ENCODE measurements at places on chromosomes 7 and 10. TPM values are rescaled to one million over a fixed set of nuclear protein-coding genes. Genes with fewer than 3 reads are reported as not detected.

Gene PMPCB
- 83.4 TPM for total RNA-seq

Gene CFAP58
- 0.59 TPM for total RNA-seq

Gene ASIC3
- total RNA-seq = 0.29 TPM

Gene NKX6-2
- not detected for total RNA-seq

Gene TEX47
- total RNA-seq = not detected

Gene LRRC4
- total RNA-seq = 0.29 TPM

Gene KIAA1549
- total RNA-seq = 3.3 TPM

Gene PRPS1L1
- total RNA-seq = not detected

DNA sequence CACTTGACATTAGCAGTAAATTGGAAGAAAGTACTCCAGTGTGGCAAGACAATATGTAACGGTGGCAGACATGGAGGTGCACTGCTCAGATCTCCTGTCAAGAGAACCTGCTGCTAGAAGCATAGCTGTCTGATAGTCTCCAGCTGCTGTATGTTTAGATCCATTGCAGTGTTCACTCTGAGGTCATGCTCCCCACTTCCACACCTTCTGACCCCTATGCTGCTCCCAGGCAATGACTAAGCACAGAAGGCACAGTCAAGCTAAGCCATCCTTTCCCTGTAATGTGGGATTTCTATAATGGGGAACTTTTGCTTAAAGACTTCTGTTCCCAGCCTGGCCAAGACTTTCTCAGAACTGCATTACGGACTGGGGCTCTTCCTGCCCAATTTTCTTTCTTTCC is 315.8 kb downstream of the HPSE2 start:
- DNase-seq = no peak

DNA sequence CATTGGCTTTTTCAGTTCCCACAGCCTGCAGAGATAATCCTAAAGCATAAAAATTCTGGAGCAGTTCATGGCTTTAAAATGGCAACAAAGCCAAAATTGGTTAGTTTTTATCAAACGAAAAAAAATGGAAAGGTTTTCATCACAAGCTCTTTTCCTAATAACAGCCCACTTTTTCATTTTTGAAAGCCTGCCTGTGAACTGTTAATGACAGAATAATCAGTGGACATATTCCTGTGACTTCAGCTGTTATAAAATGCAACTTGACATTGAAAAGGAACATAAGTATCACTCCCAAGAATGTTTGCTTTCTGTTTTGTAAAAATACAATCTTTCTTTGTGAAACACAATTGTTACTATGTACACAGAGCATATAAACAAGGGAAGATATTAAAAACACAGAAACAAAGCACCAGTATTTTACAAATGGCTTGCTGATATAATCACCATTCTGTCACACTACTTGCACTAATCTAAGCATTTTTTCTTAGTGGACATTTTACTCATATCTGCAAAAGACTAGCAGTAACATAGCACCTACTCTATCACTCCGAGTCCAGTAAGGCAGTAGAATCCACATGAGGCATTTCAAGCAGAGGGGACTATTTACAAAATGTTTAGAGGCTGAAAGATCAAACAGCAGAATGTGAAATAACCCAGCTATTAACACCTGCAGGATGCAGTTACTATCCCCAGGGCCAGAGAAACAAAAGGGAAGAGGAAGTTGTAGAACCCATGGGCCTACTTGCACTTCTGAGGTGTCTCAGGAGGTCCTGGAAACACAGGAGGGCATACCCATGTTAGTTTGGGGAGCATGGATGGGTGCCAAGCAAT is 26.4 kb downstream of the MACC1 start:
- no peak for DNase-seq

DNA sequence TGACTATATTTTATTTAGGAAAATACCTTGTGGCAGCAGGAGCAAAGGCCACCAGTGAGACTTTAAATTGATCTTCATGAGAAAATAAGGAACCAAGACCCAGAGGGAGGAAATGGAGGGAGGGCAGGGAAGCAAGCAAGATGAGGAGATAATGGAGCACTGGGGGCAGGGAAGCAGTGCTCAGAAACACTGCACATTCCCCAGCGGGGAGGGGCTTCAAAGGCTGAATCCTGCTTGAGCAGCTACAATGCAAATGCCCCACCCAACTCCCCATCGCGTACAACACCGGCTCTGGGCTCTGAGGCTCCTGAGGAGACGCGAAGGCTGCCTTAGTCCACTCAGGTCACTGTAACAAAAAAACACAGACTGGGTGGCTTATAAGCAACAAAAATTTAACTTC is 503.8 kb downstream of the GRID1 start:
- no peak for DNase-seq

DNA sequence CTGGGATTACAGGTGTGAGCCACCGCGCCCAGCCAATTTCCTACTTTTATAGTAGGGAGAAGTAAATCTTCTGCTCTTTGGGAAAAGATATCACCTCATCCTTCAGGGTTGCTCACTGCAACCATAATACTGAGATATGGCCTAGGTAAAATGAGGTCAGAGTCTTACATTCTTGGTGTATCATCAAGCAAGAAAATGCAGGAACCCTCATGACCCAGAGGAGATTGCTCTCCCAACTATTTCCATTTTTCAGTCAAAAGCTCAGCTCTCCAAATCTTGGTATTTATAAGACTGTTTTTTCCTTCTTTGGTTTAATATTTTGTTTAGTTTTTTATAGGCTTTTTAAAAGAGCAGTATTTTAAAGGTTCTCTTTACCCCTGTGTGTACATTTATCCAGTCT is 20.9 kb upstream of the PHYHIPL start:
- no peak for DNase-seq

DNA sequence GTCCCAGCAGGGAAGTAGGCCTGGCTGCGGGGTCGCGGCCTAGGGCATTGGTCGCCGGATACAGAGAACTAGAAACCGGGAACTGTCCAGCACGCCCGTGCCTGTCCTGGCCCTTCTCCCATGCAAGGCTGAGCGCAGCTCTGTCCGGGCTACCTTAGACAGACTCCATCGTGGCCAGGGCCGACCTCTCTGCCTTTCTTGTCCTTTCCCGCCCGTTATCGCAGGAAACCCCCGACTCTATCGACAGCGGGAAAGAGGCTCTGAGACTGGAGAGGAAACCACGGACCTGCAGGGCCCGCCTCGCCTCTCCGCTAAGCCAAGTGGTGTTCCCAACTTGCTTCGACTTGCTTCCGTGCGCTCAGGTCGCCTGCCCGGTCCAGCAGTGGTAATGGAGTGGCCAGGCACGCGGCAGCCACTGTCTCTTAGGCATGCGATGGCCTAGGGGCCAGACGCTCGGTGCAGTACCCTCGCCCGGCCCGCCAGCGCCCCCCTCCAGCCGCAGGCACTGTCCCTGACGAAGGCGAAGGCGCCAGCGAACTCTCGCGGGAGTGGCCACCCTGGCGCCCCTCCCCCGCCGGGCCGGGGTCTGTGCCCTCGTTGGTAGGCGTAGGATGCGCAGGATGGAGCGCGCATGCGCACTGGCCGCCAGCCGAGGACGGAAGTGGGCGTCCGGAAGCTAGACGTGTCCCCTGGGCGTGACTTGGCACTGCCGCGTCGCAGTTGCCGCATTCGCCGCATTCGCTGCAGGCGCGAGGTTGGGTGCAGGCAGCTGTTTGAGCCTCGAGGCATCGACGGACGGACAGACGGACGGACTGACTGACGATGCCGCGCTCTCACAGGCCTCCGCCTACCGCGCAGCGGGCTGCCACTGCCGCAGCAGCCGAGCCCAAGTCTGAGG is 54.4 kb downstream of the MCMBP start:
- DNase-seq = peak; percentile 88

GRCh38 chr10:878333-878759 is 53.2 kb downstream of the LARP4B start:
- no peak for DNase-seq

- DNase-seq = no peak
Measured at GRCh38 chr7:113639221-113639620, 279.6 kb downstream of the PPP1R3A start.

- peak; percentile 90 for DNase-seq
Measured at GRCh38 chr7:90596671-90597562, 796 bp downstream of the CDK14 start.

- DNase-seq = peak; percentile 95
Measured at GRCh38 chr7:74449809-74450397, 3.8 kb upstream of the GTF2IRD1 start.

- DNase-seq = peak; percentile 90
Measured at GRCh38 chr10:23067939-23068775, 27.2 kb upstream of the MSRB2 start.

DNA sequence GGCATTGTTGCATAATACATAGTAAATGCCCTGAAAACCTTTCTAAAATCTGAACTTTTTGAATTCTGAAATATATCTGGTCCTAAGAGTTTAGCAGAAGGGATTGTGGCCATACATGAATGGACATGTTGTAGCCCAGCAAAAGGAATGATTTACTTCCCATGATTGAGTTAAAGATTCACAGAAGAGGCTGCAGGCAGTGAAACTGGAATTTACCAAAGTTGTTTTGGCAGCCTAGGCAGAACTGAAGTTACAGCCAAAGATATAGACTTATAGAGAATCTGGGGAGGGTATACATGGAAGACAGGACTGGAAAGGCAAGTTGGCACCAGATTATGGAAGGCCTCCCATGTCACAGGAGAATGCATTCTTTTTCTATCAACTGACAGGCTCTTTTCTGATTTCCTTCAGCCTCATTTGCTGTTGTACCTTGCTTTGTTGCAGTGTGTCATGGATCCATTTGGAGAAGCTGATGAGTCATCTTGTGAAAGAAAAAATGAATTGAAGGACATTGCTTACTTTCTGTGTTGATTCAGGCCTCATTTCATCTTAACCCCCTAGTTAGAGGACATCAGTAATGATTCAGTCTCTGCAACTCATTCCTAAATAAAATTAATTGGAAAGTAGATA is 356.2 kb upstream of the LRGUK start:
- DNase-seq = no peak

GRCh38 chr10:50577681-50578350 is 45.9 kb downstream of the SGMS1 start:
- DNase-seq = no peak

GRCh38 chr7:151857866-151858450 is 19.0 kb downstream of the PRKAG2 start:
- DNase-seq = peak; percentile 34

DNA sequence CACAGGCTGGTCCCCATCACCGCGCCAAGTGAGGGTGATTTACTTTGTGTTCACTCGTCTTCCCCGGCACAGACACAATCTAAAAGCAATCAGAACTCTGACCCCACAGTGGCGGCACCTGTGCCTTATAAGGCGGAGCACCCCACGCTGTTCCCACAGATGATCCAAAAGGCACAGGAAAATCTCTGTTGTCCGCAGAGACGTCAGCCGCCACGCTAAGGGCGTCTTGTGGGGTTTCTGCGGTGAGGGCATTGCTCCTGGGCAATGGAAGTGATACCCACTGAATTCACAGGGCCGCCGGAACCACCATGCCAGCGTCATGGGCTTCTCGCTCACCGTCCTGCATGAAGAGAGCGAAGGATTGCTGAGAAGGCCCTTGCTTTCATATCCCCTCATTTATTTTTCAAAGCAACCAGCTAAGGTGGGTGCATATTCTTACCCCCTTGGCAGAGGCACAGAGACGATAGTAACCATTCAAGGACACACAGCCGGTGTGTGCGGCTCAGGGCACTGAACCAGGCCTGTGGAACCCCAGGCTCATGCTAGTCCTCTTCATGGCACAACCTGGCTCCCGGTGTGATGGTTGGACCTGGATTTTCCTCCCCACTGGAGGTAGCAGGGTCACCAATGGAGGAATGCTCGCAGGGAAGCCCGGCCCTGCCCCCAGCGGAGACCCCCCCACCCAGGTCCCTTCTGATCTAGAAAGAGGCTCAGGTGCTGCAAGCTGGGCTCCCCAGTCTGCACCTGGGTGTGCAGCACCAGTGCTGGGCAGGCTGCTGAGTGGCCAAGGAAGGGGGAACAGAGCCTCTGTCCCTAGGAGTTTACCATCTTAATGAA is 279.0 kb downstream of the TCERG1L start:
- DNase-seq = no peak

- DNase-seq = peak; percentile 92
Measured at GRCh38 chr7:131327049-131327625, 539 bp upstream of the MKLN1 start.

All from osteoblast (primary cell).